EL (cell line): ENCODE measurements at places on chromosomes 5 and 9.

DNA sequence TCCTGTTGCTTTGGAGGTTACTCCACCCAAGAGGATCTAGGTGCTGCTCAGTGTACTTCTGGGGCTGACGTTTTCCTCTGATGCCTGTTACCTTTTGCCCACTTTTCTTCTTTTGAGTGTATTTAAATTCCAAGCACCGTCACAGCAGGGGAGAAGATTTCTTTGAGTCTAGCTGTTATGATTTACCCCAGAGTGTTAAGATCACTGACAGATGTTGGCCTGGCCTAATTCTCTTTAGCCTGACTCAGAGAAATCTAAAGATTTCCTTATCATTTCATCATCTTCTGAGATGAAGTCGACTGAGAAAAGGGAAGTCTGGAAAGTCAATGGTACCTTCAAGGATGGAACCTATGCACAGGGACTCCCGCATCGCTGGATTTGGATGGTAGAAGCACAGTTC, 191.5 kb downstream of the FBXL7 start:
- DNase-seq: peak; percentile 34

- no peak for DNase-seq
Observed at GRCh38 chr5:172871982-172872381, 37.9 kb downstream of the ERGIC1 start.

DNA sequence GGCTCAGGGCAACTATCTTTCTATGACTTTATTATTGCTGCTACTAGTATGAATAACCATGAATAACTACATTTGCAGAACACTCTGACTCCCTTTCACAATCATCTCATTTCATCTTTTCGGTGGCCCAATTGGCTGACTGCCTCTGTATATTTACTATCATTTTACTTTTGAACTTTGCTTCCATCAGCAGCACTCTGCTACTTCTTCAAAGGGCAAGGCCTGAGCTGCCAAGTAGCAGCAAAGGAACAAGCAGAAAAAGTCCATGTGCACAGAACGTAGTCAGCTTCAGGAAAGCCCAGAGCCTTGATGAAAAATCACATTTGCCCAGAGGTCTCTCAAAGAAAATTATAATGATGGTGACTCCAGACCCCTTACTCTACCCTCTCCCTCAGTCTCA, 214.5 kb upstream of the PUM3 start:
- no peak for DNase-seq

GRCh38 chr5:5156471-5157082, 16.4 kb downstream of the ADAMTS16 start:
- DNase-seq: no peak

DNA sequence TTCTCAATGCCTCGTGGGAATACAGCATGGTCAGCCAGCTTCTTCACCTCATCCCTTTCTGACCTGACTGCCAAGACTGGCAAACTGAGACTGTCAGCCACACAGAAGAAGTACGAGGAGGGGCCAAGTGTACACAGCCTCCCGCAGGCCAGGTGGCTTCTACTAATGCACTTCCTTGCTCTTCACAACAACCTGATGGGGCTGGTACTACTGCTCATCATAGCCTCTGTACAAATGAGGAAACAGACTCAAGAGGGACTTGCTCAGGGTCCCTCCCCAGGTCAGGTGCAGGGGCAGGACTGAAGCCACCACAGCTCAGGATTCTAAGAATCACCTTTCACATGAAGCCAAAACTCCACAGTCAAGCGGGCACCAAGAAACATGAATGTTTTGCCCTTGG, 21.3 kb downstream of the NIPAL4 start:
- no peak for DNase-seq

DNA sequence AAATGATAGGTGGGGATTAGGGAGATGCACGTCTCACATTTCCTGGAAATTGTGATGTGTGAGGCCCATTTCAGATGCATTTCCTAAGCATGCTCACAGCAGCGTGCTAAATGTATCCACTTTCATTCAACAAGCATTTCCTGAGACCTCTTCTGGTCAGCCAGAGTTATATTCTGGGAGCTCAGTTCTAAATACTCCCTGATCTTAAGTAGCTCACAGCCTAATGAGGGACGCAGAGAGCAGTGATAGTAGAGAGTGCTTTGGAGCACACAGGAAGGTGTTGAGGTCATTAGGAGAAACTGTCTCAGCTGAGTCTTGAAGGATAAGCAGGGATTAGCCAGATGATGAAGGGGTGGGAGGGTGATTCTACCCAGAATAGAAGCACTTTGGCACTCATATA, 46.2 kb upstream of the FSD1L start:
- DNase-seq: no peak

DNA sequence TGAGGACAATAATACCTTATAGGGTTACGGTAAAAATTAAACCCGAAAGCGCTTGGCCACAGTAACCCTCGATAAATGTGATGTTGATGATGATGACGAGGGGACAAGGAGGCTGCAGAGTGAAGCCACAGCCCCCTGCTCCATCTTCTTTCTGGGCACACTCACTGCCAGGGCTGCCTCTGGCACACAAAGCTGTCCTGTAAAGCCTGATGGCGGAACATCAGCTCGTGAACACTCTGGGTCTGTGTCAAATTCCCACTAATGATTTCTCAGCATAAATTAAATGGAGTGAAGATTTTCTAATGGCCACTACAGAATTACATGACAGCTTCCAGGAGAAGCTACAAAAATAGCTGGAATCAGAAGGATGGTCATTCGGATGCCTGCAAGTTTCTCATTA, 142.2 kb downstream of the TTLL11 start:
- no peak for DNase-seq

GRCh38 chr5:91020065-91020800, 362.9 kb downstream of the ARRDC3 start:
- DNase-seq: no peak

- DNase-seq: no peak
Observed at GRCh38 chr9:133986774-133987445, 5.2 kb downstream of the VAV2 start.

GRCh38 chr9:86410281-86410680, 56.1 kb upstream of the TUT7 start:
- DNase-seq: no peak

- DNase-seq: no peak
Observed at GRCh38 chr5:139738193-139739149, 57.1 kb upstream of the PSD2 start.

- no peak for DNase-seq
Observed at GRCh38 chr5:143635888-143636287, 176.1 kb upstream of the HMHB1 start.

DNA sequence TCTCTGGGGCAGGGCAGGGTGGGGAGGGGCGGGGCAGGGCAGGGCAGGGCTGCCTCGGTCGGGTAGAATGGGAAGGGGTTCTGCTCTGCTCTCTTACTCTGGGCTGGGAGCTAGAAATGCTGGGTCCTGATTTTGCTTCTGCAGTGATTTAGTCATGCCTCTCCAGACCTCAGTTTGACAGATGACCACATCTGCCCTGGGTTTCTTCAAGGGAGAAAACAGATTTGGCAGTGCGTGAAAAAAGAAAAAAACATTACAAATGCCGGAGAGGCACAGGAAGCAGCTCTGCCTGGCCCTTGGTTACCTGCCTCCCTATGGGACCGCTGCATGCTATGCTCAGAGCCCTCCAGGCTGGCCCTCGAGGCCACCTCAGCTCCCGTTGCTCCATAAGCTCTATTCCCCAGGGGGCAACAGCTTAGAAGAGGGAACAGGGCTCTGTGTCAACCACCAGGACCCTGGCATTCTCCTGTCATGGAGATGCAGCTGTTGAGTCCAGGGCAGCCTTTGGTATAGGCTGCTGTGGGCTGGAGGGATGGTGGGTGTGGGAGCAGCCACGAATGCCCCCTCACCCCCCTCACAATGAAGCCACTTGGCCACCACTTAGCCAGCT, 53.2 kb upstream of the UBTD2 start:
- DNase-seq: no peak

GRCh38 chr9:87713278-87713987, 12.5 kb upstream of the CTSL start:
- DNase-seq: peak; percentile 100

DNA sequence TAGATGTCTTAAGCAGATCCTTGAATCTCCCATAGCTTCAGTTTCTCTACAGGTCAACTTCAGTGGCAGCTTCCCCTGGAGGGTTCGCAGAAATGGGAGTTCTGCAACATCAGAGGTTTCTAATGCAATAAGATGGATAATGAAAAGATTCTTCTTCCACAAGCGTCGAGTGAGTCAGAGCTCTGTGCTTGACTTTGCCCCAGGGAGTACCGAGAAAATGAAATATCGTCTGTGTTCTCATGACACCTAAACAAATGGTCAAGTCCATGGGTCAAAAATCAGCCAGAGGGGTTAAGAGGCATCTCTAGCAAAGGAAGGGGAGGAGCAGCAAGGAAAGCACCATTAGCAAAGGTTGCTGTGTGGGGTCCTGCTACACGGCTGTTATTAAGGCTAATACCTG, 3.2 kb upstream of the ADRA1B start:
- DNase-seq: peak; percentile 91

GRCh38 chr9:4490705-4491625, 697 bp downstream of the SLC1A1 start:
- peak; percentile 13 for DNase-seq
